ENCODE measurements at places on chromosomes 5 and 9.

DNA sequence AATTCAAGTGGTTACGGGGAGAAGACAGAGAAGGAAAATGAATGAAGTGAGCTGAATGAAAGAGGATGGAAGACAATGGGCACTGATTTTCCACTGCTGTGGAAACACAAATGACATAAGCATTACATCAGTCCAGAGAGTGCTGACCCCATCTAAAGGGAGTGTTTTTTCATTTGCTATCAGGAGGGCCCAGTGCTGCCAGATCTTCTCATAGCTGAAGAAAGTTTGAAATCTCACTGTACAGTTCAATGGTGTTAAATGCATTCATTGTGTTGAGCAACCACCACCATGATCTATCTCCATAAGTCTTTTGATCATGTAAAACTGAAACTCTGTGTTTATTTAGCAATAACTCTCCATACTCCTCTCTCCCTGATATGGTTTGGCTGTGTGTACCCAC is 41.5 kb upstream of the STARD4 start:
- no peak for DNase-seq

GRCh38 chr9:85319936-85320656 is 421.7 kb downstream of the AGTPBP1 start:
- no peak for DNase-seq

- no peak for DNase-seq
Measured at GRCh38 chr5:151148583-151148982, 9.0 kb downstream of the ANXA6 start.

DNA sequence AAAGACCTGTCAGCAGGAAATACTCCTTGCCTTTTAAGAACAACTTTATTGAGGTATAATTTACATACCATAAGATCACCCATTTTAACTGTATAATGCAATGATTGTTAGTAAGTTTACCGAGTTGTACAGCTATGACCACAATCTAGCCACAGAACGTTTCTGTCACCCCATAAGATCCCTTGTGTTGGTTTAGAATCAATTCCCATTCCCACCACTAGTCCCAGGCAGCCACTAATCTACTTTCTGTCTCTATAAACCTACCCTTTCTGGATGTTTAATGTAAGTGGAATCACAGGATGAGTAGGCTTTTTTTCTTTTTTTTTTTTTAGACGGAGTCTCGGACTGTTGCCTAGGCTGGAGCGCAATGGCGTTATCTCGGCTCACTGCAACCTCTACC is 4.4 kb downstream of the GPR107 start:
- DNase-seq = no peak

- no peak for DNase-seq
Measured at GRCh38 chr5:16578474-16578883, 38.3 kb downstream of the RETREG1 start.

DNA sequence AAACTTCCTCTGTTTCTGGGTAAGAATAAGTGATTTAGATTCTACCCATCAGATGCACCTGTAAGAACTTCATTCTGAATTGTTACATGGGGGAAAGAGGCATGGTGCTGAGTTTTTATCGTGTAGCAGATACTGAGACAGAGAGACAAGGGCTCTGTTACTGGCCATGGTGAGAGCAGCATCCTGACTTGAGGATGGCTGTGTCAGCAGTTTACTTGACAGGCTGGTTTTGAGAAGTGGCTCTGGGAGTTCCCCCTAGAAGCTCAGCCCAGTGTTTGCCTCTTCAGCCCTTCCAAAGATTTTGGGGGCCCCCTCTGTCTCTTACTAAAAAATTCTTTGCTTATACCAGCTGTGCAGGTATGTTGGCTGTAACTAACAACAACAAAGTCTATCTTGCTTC is 510.5 kb downstream of the LRRC70 start:
- no peak for DNase-seq

DNA sequence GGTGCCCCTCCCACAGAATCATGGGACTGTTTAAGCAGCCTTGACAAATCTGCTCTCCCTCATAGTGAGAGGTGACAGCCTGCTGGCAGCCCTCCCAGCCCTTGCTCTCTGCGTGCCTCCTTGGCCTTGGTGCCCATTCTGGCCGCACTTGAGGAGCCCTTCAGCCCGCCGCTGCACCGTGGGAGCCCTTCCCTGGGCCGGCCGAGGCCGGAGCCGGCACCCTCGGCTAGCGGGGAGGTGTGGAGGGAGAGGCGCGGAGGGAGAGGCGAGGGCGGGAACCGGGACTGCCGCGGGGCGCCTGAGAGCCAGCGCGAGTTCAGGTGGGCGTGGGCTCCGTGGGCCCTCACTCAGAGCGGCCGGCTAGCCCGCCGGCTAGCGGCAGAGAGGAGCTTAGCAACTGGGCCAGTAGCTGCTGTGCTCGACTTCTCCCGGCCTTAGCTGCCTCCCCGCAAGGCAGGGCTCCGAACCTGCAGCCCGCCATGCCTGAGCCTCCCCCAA is 125.9 kb upstream of the MYO10 start:
- no peak for DNase-seq

DNA sequence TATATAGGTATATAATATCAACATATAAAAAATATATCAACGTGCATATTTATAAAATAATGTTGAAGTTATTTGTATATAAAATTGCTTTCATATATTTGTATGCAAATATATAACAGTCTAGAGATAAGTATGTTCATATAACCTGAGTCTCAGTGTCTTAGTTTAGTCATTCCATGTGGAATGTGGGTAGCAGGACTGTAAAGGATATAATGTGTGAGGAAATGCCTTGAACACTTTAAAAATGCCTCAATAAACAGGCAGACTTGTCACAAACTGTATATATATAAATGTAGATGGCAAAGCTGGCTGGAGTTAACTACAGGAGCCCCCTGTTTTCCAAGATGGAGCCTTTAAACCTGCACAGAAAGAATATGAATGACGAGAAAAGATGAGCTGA is 48.4 kb downstream of the CCDC125 start:
- DNase-seq = no peak

DNA sequence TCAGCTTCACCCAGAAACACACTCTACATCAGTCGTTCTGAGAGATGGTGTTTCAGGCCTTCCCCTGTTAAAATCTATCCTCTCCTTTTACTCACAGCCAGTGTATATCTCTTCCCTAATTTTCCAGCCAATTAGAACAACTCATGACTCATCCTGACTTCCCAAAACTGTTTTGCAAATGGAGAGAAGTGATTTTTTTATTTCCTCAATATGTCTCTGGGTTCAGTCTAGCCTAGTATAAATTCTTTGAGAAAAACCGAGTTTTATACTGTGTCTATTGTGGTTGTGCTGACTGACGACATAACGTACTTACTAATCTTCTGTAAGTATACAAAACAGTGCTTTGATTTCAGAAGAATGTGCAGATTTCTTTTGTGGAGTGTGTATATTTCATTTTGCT is 28.4 kb upstream of the CAST start:
- no peak for DNase-seq

- DNase-seq = no peak
Measured at GRCh38 chr5:155127552-155127951, 114.0 kb downstream of the KIF4B start.

GRCh38 chr5:68347536-68347935 is 132.0 kb downstream of the PIK3R1 start:
- DNase-seq = no peak

DNA sequence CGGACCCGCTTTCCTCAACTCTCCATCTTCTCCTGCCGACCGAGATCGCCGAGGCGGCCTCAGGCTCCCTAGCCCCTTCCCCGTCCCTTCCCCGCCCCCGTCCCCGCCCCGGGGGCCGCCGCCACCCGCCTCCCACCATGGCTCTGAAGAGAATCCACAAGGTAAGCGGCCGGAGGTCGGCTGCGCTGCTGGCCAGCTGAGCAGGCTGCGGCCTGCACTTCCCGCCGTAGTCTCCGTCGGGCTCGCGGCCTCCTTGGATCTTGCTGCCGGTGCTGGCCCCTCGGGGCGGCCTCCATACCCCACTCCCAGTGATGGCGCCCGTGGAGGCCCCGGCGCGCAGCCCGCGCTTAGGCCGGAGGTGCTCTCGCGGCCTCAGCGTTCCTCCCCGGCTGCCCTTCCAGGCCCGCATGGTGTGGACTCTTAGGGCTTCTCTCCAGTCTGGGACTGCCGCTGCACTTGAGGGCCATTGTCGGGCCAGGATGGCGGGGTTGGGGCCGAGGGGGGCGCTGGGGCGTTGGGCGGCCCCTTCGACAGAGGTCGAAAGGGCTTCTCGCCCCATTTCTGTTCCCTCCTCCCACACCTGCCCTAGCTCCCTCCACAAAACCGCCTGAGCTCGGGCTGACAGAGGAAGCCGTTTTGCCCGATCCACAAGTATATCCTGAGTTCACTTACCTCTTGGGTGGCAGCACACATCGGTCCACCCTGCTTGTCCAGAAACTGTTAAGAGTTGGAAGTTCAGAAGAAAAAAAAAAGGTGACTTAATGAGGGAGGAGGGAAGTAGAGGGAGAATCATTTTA is 714 bp downstream of the UBE2D2 start:
- no peak for DNase-seq

- no peak for DNase-seq
Measured at GRCh38 chr5:151219789-151220188, 4.1 kb downstream of the CCDC69 start.

DNA sequence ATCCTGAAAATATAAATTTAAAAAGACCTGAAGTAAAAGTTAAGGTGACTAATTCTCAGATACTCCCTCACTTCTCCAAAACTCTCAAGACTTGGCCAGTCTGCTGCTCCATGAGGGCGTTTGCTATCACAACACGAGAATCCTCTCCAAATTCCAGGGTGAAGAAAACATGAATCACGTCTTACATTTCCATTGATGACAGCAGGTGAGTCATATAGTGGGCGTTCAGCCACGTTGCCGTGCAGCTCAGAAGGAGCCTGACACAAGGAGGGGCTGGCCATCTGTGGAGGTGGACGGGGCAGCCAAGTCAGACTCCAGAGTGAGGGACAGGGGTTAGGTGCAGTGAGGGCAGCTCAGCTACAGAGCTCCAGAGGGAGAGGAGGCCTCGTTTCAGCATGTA is 555.1 kb upstream of the ADAMTS16 start:
- no peak for DNase-seq

DNA sequence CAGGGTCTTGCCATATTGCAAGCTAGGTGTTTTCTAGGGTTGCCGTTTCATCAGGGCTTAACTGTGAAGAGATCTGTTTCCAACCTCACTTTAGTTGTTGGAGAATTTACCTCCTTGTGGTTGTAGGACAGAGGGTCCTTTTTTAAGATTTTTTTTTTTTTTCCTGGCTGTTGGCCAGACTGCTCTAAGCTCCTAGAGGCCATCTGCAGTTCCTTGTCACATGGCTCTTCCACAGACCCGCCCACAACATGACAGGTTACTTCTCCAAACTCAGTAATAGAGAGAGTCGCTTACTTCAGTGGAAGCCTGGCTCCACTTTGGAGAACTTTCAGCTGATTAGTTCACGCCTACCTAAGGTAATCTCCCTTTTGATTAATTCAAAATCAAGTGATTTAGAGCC is 543.7 kb downstream of the DMRTA1 start:
- no peak for DNase-seq
